ENCODE measurements at places on chromosomes 7 and 10. TPM values are rescaled to one million over a fixed set of nuclear protein-coding genes. Genes with fewer than 3 reads are reported as not detected.

OPN1SW gene
- total RNA-seq: not detected

PKD2L1 gene
- not detected for total RNA-seq

SPDYE9 gene
- not detected for total RNA-seq

CPED1 gene
- total RNA-seq: 40.0 TPM

H2BK1 gene
- not detected for total RNA-seq

FGFR2 gene
- total RNA-seq: 120 TPM

CACNB2 gene
- 3.8 TPM for total RNA-seq

LFNG gene
- total RNA-seq: 42.0 TPM

HGF gene
- 4.4 TPM for total RNA-seq

SOSTDC1 gene
- 28.8 TPM for total RNA-seq

HABP2 gene
- 0.53 TPM for total RNA-seq

MYOZ1 gene
- total RNA-seq: 196 TPM

UPP1 gene
- 9.6 TPM for total RNA-seq

SPDYE8 gene
- not detected for total RNA-seq

NPY gene
- total RNA-seq: 2.9 TPM

All from metanephros (tissue), 2 donors.